ENCODE measurements at places on chromosomes 12 and 14.

DNA sequence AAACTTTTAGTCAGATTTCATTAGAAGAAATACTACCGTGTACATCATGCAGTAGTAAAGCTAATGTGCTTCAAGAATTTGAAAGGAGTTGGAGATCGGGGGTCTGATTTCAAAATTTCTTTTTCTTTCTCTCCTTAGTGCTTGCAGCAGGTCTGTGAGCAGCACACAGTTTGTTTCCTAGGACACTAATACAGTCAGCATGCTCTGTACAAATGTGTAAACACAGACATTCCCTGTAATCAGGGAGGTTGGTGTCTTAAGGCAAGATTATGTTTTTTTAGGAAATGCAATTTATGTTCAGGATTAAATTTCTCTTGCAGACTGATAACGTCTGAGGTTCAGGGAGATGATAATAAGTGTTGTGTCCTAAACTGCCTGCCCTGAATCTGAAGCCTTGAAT is 142.7 kb downstream of the ALX1 start:
- DNase-seq: no peak

GRCh38 chr12:11183011-11183410 is 3.7 kb downstream of the TAS2R42 start:
- DNase-seq: no peak

GRCh38 chr14:101855958-101856357 is 94.4 kb downstream of the PPP2R5C start:
- no peak for DNase-seq

GRCh38 chr12:69107541-69107940 is 131.8 kb upstream of the CPSF6 start:
- DNase-seq: no peak

- no peak for DNase-seq
Observed at GRCh38 chr12:58710901-58711300, 209.4 kb downstream of the LRIG3 start.

GRCh38 chr14:106831322-106831720 is 1304.9 kb downstream of the TMEM121 start:
- DNase-seq: peak; percentile 11

- DNase-seq: no peak
Observed at GRCh38 chr14:49769171-49769570, 1.2 kb downstream of the KLHDC2 start.

GRCh38 chr14:87745507-87746118 is 247.4 kb downstream of the GALC start:
- no peak for DNase-seq

GRCh38 chr12:12190087-12190809 is 76.6 kb downstream of the LRP6 start:
- DNase-seq: no peak
